ENCODE measurements at places on chromosomes 1 and 21. TPM values are rescaled to one million over a fixed set of nuclear protein-coding genes. Genes with fewer than 3 reads are reported as not detected.

DNA sequence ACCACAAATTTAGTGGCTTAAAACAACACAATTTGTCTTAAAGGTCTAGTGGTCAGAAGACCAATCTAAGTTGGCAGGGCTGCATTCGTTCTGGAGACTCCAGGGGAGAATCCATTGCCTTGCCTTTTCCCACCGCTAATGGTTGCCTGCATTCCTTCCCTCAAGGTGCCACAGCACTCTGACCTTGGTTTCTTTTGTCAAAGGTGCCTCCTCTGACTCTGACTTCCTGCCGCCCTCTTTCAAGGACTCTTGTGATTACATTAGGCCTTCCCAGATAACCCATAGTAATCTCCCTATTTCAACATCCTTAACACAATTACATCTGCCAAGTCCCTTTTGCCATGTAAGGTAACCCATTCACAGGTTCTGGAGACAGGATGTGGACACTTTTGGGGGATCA lies 145.3 kb downstream of the S1PR1 start:
- DNase-seq, result no peak
- peaks cover 2% of the 10 kb centered on the region for H3K27me3 ChIP-seq
- H3K27ac ChIP-seq, result no peak overlapping the region

GRCh38 chr1:229390130-229390529 lies 43.8 kb downstream of the ACTA1 start:
- no peak overlapping the region for H3K27ac ChIP-seq
- no peak for DNase-seq
- H3K4me3 ChIP-seq, result no peak overlapping the region
- peaks cover 16% of the 10 kb centered on the region for H3K27me3 ChIP-seq
- H3K4me1 ChIP-seq, result no peaks in the 10 kb centered on the region

DNA sequence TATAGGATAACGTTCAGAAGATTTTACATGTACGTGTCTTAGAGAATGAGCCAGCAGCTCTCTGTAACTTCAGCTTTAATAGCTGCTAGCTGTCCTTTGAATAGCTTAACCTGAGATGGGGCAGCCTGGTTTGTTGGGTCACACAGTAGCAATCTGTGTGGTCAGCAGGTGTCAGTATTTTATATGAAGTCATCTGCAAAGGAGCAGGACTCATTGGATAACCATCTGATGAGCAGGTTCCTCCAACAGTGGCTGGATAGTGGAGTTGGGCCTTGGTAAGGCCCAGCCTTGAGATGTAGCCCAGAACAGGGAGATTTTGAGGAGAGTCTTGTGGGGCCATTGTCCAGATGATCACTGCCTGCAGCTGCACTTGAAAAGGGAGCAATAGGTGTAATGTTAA lies 6.4 kb downstream of the GSTM5 start:
- H3K4me3 ChIP-seq, result no peak overlapping the region
- no peak overlapping the region for H3K27ac ChIP-seq
- no peaks in the 10 kb centered on the region for H3K36me3 ChIP-seq
- no peak for DNase-seq
- peaks cover 4% of the 10 kb centered on the region for H3K4me1 ChIP-seq

GRCh38 chr1:186875896-186876835 lies 47.4 kb downstream of the PLA2G4A start:
- no peaks in the 10 kb centered on the region for H3K36me3 ChIP-seq
- no peak overlapping the region for H3K27ac ChIP-seq
- no peaks in the 10 kb centered on the region for H3K4me1 ChIP-seq
- no peak for DNase-seq
- peaks cover 1% of the 10 kb centered on the region for H3K27me3 ChIP-seq

GRCh38 chr1:33088119-33088906 lies 7.4 kb downstream of the AZIN2 start:
- DNase-seq, result peak; percentile 38
- H3K4me1 ChIP-seq, result peaks cover 18% of the 10 kb centered on the region

GSTM1 gene
- total RNA-seq, result 49.6 TPM

NHLH1 gene
- total RNA-seq, result 0.22 TPM

All from activated CD8-positive, alpha-beta T cell treated with anti-CD3 and anti-CD28 coated beads for 36 hours (primary cell).